IMR-90 (cell line): ENCODE measurements at places on chromosomes 12 and 14.
A peak's percentile ranks its signal among the peaks of the same experiment; 100 is the strongest.

- no peak for DNase-seq
These were observed 60.8 kb upstream of the RTRAF start for GRCh38 chr14:51928568-51928967.

DNA sequence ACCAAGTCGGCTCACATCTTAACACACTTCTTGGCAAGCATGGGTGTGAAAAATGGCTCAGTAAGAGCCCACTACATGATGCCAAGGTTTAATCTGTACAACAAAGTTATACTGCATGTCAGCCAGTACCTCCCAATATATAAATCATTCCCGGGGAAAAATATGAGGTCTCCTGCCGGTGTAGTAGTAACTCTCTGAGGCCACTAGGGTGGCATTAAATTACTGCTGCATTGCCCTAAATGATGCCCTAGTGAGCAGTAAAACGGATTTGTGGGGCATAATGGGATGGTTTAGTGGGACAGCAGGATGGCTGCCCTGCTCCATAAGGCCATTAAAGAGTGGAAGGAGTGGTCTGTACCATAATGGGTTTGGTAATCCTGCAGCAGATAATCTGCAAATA lies 267.7 kb downstream of the MED13L start:
- DNase-seq = no peak

GRCh38 chr12:62468397-62468796 lies 1.8 kb downstream of the MON2 start:
- no peak for DNase-seq

- peak; percentile 66 for DNase-seq
These were observed 180.2 kb downstream of the CACNA1C start for GRCh38 chr12:2233034-2233433.

- DNase-seq = no peak
These were observed 13.7 kb upstream of the ZNF740 start for GRCh38 chr12:53166837-53167236.

GRCh38 chr12:69309461-69309860 lies 38.7 kb upstream of the LYZ start:
- peak; percentile 3 for DNase-seq

DNA sequence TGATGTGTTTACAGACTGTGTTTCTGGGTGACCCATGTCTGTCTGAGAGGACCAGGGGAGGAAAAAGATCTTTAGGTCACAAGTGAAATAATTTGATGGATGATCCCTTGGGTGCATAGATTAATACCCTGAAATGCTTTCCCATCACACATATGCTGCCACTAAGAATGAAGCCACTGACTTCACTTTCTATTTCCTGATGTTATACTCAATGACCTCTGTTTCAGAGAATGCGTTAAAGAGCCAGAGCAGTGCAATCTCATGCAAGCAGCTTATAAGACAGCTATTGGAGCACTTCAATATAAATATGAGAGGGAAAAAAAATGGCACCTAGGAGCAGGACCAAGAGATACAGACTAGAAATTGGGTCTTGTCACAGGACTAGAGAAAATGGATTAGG lies 133.7 kb downstream of the KLHL28 start:
- no peak for DNase-seq

GRCh38 chr12:50110762-50111351 lies 1.2 kb upstream of the COX14 start:
- DNase-seq = peak; percentile 11

GRCh38 chr12:122862872-122863701 lies 27.8 kb downstream of the HIP1R start:
- no peak for DNase-seq

DNA sequence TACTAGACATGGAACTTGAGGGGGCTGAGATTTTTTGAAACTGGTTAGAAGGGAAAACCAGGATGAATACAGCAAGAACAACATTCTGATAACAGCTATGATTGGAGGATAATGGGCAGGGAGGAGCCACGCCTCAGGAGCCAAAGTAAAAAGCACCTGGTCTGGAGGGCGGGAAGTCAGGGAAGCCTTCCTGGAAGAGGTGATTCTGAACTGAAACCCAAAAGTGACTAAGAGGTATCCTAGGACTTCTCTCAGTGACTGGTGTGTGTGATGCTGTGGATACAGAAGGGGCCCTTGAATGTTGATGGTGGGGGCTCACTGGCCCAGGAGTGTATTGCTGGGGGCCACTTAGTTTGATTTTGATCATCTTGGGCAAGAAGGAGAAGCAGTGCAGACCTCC lies 18.8 kb upstream of the GPR68 start:
- DNase-seq = no peak

- DNase-seq = no peak
These were observed 197.0 kb downstream of the TMTC2 start for GRCh38 chr12:82883394-82884355.

GRCh38 chr14:59044707-59045106 lies 143.8 kb upstream of the DAAM1 start:
- no peak for DNase-seq

DNA sequence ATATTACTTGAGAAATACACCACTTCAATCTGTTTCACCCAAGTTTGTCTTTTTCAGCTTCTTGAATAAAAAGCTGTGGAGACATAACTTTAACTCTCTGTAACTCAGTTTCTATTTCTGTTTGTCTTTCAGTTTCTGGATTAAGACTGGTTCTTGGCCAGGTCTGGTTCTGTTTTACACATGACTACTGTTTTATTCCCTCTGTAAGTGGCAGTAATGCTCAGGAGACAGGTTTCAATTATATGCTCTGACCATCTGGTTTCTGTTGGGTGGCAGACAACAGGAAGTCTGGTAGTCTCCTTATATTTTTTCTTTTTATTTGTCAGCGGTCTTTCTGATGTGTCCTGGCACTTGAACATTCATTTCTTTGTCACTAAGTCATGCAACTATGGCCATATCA lies 102.9 kb downstream of the RPS29 start:
- DNase-seq = no peak

- DNase-seq = no peak
These were observed 5.3 kb downstream of the NGB start for GRCh38 chr14:77265561-77266335.

DNA sequence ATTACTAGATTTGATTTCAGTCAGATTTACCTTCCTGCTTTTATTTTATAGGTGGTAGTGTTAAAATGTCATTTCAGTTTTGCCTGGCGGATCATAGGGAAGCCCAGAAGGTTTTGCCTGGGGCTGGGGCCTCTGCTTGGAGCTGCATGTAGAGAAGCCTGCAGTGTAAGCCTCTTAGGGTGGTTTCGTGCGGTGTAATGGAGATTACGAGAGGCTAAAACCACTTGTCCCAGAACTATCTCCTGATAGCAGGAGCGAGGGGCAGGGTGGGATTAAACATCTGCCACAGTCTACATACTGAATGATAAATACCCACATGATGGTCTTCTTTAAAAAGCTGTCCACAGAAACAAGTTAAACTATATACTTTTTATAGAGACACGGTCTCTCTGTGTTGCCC lies 35.0 kb upstream of the DICER1 start:
- no peak for DNase-seq

DNA sequence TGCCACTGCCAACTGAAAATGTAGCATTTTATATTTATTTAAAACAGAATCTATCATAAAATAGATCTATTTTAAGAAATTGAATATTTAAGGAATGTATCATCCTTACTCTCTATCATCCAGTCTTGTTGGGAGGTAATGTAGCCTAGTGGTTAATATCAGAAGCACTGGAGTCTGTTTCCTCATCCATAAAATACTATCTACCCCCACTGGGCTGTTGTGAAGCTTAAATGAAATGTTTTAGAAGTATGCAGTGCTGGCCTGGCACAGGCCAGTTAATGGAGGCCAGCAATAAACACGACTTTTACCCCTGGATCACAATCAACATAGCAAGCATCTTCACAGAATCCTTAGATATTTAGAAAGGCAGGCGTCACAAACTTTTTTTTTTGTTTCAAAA lies 188.0 kb downstream of the CAND1 start:
- DNase-seq = no peak

GRCh38 chr12:57740656-57741412 lies 2.3 kb upstream of the AGAP2 start:
- no peak for DNase-seq

DNA sequence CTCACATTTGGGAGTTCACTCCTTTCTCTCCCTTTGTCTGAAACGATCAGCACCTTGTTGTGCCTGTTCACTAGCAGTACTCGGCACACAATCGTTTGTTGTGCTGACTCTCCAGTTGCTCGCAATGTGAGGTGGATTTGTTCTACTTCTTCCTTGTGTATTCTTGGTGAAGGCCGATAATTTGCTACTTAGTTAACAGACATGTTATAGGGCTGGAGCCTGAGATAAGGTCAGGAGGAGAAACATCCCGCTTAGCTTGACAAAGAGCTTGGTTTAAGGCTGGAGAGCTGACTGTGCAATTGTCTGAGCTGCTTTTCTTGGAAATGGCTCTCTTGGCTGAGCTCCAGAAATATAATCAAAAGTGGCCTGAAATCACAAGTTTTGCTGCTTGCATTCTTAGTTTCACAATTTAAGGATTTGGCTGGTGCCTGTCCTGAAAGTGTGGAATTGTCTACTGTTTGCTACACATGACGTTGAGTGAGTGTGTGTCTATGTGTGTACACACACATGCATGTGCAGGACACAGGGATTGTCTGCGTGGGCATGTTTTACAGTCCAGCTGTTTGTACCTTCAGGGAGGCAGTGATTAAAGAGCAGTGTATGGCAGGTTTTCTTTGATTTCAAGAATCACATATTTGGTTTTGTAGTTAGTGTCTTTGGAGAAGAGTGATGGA lies 77.7 kb downstream of the ARF6 start:
- DNase-seq = peak; percentile 49

DNA sequence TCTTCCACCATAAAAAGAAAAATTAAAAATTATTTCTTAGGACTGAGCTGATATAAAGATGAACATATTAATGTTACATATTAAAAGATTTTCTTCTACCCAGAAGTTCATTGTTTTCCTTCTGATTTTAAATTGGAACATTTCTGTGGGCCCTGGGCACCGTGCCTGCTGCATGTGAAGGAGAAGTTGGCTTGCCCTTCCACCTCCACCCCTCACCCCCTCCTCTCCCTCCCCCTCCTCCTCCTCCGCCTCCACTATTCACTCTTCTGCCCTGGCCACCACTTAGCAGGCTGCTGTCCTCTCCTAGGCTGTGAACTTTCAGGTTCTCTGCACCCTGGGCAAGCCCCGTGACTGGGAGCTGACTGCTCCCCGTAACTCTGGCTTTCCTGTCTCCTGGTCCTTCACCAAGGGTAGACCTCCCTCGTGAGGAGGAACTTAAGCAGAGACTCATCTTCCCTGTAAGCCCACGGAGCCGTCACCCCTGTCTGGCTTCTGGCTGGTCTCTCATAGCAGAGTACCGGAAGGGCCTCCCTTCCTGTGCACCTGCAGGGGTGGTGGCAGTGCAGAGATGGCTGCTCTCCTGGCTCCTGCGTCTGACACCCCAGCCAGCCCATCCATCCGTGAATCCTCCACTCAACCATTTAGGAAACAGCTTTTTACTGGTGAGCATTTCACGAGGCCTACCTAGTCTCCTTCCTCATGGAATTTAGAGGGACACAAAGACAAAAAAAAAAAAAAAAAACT lies 12.8 kb downstream of the TUNAR start:
- no peak for DNase-seq

GRCh38 chr12:76113800-76114757 lies 29.6 kb upstream of the NAP1L1 start:
- peak; percentile 18 for DNase-seq

GRCh38 chr12:120100630-120101029 lies 15.9 kb downstream of the RAB35 start:
- DNase-seq = peak; percentile 58

- DNase-seq = no peak
These were observed 137.6 kb downstream of the VRK1 start for GRCh38 chr14:96934638-96935330.

GRCh38 chr12:96457191-96457930 lies 32.0 kb upstream of the CFAP54 start:
- no peak for DNase-seq

DNA sequence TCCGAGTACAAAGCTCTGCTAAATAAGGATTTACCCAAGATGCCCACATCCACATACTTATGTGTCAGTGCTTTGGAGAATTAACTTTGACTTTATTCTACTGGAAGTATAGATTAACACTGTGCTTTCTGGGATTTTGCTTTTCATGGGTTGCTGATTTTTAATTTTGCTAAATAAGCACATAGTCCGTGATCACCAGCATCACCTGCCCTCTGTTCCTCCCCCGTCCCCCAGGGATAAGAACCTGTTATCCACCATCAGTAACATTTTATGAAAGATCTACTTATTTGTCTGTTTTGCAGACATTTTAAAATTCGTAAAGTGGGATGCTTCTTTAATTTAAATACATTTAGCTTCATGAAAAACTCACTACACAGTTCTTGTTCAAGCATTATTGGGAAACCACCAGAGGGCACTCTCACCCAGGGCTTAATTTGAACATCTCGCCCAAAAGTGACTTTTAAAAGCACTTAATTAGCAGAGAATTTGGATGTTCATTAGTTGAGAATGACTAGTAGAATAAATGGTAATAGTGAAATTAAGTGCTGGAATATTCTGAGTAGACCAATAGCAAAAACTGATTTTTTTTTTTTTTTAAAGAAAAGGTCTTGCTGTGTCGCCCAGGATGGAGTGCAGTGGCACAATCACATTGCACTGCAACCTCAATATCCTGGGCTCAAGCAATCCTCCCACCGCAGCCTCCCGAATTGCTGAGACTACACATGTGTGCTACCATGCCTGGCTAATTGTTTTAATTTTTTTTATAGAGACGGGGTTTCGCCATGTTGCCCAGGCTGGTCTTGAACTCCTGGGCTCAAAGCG lies 35.7 kb downstream of the MRPL42 start:
- peak; percentile 48 for DNase-seq

GRCh38 chr12:91912178-91912577 lies 233.5 kb downstream of the BTG1 start:
- DNase-seq = no peak

DNA sequence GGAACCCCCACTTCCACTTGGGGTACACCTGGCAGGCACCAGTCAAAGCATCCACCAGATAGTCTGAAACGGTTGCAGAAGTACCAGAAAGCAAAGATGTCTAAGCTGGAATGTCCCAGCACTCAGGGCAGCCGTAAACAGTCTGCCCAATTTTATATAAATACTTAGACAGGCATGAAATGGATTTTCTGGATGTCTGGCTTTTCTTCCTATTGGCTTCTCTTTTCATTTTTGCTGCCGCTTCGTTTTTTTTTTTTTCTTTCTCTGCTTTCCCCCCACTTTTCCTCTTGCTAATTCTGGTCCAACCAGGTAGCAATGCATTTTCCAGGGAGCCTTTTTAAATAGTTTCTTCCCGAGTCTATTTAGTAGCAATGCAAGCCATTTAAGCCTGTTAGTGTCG lies 167.7 kb downstream of the GCH1 start:
- no peak for DNase-seq

- DNase-seq = no peak
These were observed 77.2 kb downstream of the BHLHE41 start for GRCh38 chr12:26047401-26048226.

GRCh38 chr14:29663281-29663801 lies 264.3 kb downstream of the PRKD1 start:
- DNase-seq = no peak
